ENCODE measurements at places on chromosomes 2 and 18. TPM values are rescaled to one million over a fixed set of nuclear protein-coding genes. Genes with fewer than 3 reads are reported as not detected.

DNA sequence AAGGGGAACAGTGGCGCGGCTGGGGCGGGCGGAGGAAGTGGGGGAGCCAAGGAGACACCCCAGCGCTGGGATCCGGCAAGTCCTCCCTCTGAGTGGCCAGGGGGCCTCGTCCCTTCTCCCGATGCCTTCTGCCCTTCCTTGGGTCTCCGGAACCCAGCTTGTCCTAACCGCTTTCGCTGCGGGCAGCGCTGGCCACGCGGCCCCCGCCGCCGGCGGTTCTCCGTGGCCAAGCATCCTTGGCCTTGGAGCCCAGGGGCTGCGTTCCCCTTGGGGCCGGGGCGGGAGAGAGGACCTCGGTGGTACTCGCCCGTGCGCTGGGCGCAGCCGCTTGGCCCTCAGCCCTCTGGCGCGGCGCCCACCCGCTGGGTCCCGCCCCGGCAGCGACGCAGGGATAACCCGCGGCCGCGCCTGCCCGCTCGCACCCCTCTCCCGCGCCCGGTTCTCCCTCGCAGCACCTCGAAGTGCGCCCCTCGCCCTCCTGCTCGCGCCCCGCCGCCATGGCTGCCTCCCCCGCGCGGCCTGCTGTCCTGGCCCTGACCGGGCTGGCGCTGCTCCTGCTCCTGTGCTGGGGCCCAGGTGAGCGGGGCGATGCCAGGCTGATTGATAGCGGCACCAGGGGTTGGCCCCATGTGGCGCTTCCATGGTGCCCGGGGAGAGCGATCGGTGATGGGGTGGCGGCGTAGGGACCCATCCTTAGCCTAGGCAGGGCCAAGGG lies 128.7 kb downstream of the UXS1 start:
- peak; percentile 70 for ATAC-seq

DNA sequence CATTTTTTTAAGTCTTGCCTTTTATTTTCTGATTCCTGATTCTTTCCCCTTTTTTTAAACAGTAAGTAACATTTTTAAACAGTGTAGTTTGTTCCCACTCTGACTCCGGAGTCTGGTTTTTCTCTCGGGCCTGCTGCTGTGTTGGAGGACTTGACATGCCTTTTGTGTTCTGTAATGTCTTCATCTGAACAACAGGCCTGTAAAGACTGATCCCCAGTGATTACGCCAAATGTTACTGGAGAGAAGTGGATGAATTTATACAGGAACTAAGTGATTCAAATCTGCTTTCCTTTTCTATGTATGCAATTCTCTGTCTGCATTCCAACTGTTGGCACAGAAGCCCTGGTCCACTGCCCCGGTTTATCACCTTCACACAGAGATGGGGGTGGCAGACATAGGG lies 54.3 kb upstream of the RMDN2 start:
- ATAC-seq: no peak

DNA sequence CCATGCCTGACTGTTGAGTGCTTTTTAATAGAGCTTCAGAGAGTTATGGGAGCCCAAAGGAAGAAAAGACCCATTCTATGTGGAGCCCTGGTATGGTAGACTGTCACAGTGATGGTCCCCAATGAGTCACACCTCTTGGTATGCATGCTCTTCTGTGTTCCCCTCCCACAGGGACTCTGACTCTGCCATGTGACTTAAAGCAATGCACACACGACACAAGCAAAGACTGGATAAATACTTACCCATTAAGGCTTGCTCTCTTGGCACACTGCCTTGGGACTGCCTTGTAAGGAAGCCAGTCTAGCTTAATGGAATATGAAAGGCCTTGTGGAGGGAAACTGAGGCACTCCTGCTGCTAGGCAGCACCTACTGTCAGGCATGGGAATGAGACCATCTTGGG lies 16.7 kb upstream of the DTNB start:
- ATAC-seq: no peak

The DUSP2 gene
- total RNA-seq: 0.23 TPM
